ENCODE measurements at places on chromosomes 11 and 22.

- DNase-seq, result no peak
Measured at GRCh38 chr11:69320326-69320725, 26.4 kb downstream of the MYEOV start.

DNA sequence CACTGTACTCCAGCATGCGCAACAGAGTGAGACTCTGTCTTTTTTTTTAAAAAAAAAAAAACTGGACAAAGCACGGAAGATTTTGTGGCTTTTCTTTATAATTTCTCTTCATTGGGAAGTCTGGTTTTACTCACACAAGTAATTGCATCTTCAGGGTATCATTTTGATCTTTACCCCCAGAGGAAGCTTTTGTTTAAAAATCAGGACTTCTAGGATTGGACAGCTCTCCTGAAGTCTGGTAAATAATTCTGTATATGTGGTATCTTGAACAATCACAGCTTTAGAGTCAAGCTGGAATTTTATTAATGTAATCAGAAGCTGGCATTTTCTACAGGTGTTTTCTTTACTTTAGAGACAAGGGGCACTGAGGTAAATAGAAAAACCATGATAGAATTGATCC is 208.1 kb upstream of the NARS2 start:
- DNase-seq, result no peak

GRCh38 chr11:129701706-129702105 is 113.9 kb upstream of the TMEM45B start:
- no peak for DNase-seq

DNA sequence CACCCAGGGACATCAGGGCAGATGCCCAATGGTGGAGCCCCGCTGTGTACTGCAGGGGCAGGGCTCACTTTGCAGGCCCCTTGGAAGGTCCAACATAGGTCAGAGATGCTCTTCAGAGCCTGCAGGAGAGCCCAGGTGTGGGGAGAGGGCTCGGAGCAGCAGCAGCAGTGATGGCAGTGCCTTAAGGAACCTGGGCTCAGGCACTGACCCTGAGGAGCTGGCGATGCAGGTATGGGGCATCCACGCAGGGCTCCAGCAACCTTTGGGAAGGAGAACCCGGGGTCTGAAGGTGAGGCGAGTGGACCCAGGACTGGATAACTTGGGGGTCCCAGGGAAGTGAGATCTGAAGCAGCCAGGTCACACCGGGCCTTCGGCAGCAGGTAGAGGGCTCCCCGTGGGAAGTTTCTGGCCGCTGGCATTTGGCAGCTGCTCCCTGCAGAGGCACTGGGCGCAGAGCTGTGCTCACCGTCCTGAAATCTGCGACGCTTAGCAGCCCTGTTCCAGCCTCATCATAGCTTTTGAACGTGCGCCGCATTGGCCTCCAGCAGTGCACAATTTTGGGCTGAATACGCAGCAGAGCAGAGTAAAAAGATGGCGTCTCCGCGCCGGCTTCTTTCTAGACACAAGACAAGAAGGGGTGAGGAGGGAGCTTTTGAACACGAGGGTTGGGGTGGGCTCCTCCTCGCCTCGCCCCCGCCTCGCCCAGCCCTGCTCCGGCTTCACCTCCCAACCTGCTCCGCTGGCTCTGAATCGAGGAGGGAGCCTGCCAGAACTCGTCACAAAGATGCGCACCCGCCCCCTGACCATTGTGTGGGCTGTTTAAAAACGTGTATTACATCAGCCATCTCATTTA is 118.8 kb downstream of the MPPED1 start:
- no peak for DNase-seq

DNA sequence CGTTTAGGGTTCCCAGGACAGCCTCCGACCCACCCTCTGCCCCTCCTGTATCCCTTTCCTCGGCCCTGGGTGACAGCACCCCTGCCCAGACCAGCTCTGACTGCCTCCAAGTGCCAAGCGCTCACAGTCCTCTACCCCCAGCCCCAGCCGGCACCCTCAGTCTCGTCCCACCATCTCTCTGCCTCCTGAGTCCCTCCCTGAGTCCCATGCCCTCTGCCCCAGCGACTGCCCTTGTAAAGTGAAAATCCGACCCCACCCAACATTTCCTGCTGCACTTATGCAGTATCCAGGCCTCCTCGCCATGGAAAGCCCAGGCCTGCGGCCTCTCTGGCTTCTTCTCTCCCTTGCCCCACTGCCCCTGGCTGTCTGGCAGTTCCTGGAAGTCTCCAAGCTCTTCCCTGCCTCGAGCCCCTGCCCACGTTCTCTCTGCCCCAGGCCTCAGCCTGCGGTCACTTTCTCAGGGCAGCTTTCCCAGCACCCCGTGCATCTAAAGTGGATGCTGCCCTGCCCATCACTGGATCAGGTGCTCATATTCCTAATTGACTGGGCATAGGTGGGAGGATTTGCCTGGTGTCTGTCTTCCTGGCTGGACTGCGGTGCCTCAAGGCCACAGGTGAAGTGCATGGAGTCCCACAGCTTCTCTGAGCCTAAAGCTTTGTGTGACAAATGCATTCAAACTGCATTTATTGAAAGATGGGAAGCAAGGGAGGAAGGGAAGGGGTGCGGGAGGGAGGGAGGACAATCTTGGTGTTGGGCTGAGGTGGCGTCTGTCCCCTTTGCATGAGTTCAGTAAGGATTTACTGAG is 17.7 kb upstream of the IL2RB start:
- DNase-seq, result no peak

GRCh38 chr22:19873960-19874306 is 19.3 kb upstream of the GNB1L start:
- no peak for DNase-seq

DNA sequence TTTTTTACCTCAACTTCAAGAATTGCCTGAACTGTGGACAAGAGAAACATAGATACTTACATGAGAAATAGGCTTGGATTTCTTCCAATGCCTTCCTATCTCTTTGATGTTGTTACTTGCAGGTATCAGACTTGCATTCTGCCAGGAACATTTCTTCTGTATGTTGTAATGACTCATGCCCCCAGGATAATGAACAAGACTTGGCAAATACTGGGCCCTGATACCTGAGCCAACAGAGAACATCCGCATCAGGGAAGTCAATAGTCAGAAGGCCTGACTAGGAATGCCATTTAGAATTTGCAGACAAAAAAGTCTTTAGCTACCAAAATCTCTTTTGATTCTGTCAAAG is 273.7 kb upstream of the KIRREL3 start:
- no peak for DNase-seq

GRCh38 chr11:33904102-33904501 is 12.2 kb upstream of the LMO2 start:
- DNase-seq, result no peak

DNA sequence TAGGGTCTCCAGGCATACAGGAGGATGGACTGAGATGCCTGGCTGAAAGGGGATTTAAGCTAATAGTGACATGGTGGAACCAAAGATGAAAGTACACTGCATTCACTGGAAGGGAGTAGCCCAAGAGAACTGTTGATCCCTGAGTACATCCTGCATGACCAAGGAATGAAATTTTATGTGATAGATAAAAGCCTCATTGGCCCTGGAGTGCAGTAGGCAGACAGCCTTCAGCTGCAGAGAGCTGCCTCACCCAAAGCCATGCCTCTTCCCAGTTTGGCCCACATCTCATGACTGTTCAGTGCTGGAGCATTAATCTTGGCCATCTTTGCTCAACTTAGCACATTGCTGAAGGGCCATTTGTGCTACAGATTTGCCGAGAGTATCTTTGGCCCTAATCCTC is 8.0 kb downstream of the KDM4E start:
- DNase-seq, result no peak

DNA sequence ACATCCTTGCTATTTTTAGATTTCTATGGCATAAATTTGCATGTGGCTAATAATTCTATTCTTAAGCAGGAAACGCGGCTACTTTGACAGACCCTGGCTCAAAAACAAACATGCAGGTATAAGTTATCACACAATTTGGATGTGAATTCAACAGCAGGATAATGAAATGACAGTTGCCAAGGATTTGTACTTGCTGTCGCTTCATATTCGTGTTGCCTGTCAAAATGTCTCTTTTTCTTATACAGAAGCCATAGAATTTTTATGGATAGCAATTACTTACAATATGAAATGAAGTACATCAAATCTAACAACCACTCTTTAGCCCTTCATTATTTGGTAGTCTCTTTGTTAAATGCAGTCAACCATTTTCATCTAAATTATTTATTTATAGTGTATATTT is 46.4 kb downstream of the DCDC1 start:
- no peak for DNase-seq

- no peak for DNase-seq
Measured at GRCh38 chr11:114154271-114155047, 94.9 kb downstream of the ZBTB16 start.

DNA sequence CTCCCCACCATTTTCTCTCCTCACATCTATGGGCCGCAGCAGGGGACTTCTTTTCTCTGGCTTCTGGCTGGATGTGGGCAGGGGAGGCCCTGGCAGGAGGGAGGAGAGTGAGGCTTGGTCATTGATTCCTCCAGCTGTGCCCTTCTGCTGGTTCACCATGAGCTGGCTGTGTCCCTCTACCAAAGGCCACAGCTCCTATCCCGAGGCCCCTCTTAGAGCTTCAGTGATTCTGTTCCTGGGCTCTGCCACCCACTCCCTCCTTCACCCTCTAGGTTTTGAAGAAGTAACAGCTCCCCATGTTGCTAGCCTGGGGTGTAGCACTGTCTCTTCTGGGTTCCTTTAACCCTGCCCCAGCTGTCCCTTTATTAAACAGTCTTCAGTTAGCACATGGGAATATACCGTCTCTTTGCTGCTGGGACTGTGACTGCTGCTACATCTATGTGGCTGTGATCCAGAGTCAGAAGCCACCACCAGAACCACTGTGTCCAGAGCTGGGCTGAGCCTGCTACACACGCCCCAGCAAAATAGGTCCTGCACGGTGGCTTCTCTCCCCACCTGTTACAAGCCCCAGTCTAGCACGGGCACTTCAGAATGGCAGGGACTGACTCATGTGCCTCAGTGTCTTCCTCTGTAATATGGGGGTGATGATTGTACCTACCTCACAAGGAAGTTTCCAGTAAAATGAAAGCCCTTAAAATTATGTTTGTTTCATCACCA is 578 bp upstream of the PARVG start:
- DNase-seq, result no peak

GRCh38 chr11:23542816-23543215 is 682.5 kb upstream of the CCDC179 start:
- DNase-seq, result no peak

DNA sequence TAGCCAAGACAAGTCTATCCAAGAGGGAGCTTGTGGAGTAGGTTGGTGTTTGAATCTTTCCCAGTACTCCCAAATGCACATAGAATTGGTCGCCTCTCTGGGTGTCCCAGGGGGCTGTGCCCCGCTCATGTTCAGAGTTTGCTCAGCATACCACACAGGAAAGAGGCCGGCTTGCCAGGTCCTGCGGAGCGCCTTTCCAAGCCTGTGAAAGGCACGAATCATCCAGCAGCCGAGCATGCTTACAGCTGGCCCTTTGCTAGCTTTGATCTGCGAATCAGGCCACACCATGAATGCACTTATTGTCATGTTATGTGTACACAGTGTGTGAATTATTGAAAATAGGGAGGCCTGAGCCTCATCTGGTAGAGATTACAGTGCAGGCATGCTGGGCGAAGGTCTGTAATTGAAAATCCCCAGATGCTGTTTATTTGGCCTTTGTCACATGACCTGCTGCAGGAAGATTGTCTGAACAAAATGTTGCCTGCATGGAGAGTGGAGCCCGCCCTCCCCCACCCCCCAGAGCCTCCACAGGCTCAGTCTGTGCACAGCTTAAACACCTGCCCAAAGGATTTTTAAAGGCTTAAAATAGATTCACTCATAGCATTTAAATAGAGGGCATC is 163.3 kb upstream of the RASSF10 start:
- peak; percentile 71 for DNase-seq

DNA sequence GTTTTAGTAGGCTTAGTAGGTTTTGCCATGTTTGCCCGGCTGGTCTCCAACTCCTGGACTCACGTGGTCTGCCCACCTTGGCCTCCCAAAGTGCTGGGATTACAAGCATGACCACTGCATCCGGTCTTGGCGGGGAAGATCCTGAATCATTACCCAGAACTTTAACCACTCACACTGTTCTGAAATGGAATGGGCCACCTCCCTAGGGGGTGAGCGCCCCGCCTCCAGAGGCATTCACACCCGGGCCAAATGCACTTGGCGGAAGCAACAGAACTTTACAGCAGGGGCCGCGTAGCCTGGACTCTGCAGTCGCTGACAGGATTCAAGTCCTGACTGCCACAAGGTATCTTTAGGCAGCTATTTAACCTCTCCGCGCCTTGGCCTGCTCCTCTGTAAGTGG is 5.4 kb downstream of the CCDC86 start:
- DNase-seq, result no peak

DNA sequence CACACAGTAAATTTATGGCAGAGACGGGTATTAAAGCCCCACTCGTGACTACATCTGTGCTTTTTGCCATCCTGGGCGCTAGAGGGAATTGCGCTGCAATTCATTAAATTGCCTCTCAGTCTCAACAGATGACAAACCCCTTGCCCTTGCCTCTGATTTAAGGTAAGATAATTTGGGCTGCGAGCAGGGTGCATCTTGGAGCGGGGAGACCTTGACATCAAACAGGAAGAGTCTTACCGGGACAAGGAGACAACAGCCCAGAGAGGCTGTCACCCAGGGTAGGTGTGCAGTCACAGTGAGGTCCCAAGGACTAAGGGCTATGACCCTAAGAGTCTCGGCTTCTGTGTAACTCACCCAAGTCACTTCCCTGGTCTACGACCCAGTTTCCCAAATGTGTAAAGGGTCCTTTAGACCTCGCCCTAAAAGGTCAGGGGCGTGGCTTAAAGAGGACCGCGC is 449 bp upstream of the TOM1 start:
- no peak for DNase-seq

GRCh38 chr11:978781-979180 is 53.1 kb downstream of the AP2A2 start:
- no peak for DNase-seq

- DNase-seq, result no peak
Measured at GRCh38 chr22:33639588-33640254, 280.6 kb downstream of the LARGE1 start.

DNA sequence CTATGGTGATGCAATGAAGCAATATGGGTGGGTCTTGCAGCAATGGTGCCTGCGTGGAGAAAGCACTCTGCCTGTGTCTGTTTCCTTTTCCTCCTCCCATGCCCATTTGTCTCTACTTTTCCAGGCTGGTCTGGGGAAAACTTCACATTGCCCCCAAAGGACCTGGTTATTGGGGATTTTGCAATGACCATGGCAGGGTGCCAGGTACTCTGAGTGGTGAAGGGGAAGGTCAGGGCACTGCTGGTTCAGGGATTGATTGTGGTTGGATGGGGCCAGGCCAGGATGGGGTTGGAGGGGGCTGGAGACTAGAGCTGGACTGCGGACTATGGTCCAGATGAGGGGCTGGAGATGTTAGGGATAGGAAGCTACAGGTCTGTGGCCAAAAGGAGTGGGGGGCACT is 92.1 kb downstream of the INSC start:
- DNase-seq, result no peak

All from pons (tissue), 1 donor.